ENCODE measurements at places on chromosomes 3 and 15.

GRCh38 chr3:46098319-46098761, 71.1 kb upstream of the XCR1 start:
- DNase-seq: peak; percentile 8

DNA sequence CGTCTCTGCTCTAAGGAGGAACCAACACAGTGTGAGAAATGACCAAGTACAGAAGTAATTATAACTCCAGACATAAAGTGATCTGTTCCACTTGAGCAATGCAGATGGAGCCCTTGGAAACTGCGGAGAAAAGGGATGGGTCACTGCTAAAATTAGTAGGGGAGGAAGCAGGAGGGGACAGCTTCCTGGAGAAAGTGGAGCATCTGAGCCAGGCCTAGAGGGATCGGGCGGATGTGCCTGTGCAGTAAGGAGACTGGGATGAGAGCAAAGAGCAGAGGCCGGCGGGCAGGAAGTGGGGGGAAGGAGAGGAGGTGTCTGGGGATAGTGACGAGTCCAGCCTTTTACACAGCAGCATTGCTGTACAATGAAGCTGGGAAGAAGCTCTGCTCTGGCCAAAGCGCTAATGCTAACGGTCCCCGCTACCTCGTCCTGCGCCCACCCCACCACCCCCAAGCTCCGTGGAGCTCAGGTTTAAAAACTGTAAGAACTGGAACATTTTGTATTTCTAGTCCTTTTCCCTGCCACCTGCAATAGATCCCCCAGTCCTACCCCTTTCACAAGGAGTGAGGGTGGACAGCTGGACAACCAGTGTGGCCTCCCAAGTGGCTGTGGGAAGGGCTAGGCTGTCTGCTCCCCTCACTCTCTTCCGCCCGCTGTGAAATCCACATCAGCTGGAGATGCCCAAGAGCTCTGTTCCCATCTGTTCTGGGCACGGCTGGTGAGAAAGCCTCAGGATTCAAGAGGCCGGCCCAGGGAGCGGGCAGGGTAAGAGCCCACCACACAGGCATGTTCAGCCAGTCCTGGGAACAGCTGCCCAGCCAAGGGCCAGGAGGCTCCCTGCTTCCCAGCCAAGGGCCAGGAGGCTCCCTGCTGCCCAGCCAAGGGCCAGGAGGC, 53.0 kb upstream of the HES1 start:
- DNase-seq: no peak

GRCh38 chr3:39469945-39470344, 2.5 kb downstream of the MOBP start:
- no peak for DNase-seq

DNA sequence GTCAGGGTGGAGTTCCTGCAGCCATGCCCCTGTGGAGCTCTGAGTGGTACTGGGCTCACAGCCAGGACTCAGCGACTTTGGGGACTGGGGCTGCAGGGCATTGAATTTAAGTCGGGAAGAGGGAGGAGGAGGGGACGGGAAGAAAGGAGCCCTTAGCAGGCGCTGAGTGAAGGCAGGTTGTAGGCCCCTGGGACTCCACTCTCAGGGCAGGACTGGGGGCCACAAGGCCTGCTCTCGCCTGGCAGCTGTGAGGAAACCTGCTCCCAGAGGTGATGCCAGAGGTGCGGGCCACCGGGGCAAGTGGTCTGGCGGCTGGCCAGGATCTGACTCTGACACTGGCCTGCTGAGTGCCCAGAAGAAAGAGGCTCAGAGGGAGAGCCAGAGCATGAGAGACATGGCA, 73.5 kb downstream of the EPHB3 start:
- DNase-seq: no peak

GRCh38 chr3:188170461-188171459, 16.8 kb downstream of the LPP start:
- DNase-seq: peak; percentile 68

DNA sequence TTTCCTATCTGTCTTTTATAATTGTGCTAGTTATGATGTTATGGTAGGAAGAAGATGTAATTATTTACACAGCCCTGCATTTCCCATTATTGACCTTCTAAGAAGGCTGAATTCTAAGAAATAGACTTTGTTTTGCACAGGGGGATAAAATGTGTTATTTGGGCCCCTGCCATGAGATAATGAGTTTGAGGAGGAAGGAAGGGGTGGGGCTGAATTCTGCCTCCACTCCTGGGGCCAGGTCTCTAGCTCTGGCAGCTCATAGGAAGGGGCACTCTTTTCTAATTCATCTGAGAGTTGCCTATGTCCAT, 69.2 kb upstream of the GOLGA8B start:
- no peak for DNase-seq

GRCh38 chr15:94412979-94413746, 181.8 kb downstream of the MCTP2 start:
- no peak for DNase-seq

DNA sequence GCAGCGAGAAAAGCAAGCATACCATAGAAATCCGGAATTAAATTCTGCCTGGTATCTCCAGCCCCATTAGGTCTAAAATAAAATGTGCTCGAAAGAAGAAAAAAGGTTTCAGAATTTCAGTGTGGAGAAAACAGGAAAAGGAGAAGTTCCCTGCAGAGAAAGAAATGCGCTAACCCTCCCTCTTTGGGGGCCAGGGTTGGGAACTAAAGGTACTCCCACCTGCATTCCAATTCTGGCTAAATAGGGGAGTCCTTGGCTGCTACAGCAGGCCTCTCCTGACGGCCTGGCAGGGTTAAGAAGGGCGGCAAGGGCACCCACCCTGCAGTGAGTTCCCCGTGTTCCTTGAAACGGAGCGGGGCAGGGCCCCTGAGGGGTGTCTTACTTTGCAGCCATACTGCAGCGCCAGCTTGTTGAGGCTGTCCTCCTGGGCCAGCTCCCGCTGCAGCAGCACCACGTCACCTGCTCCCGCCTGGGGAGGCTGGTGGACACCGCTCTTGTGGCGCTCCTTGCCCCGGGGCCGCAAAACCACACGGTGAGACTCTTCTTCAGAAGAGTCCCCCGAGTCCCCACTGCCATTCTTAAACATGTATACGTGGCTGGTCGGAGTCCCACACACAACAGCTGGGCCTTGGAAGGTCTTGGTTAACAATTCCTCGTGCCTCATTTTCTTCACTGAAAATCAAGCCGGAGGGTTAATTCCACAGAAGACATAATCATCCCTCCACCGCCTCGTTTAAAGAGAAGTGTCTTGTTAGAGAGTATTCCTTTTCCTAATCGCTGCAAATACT, 1.7 kb downstream of the LYSMD4 start:
- no peak for DNase-seq

DNA sequence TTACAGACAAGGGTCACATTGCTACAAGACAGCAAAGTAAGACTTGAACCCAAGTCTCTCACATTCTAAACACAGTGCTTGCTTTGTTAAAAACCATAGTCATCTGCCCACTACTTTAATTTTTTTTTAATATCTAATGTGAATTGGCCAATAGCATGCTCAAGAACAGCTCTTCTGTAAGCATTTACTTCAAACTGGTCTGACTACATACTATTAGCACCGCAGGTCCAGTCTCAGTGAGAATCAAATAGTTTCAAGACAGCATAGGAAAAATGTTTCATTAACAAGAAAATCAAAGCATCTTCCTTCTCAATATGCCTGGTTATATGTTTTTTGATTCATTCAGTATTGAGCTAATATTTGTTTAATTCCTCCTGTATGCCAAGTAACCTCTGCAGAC, 419.9 kb downstream of the ERC2 start:
- no peak for DNase-seq

DNA sequence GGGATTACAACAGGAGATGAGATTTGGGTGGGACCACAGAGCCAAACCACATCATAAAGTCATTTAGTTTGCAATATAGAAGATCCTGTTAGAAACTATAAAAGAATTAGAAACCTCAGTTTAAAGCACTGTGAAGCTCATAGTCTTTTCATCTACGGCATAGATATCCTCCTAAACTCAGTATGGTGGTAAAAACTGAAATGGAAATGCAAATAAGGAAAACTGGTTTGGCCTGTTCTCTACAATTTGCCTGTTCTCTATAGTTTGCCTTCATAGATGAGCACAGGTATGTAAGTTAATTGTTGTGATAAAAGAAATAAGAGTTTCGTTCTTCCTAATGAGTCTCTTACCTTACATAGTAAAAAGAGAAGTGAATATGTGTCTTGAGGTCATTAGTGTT, 331.6 kb upstream of the ARL6 start:
- DNase-seq: no peak

GRCh38 chr3:4985330-4986174, 6.3 kb downstream of the BHLHE40 start:
- DNase-seq: no peak

GRCh38 chr3:4233488-4233887, 69.7 kb upstream of the SETMAR start:
- DNase-seq: no peak

- peak; percentile 98 for DNase-seq
Measured at GRCh38 chr15:90829942-90830440, 38.4 kb upstream of the FURIN start.

DNA sequence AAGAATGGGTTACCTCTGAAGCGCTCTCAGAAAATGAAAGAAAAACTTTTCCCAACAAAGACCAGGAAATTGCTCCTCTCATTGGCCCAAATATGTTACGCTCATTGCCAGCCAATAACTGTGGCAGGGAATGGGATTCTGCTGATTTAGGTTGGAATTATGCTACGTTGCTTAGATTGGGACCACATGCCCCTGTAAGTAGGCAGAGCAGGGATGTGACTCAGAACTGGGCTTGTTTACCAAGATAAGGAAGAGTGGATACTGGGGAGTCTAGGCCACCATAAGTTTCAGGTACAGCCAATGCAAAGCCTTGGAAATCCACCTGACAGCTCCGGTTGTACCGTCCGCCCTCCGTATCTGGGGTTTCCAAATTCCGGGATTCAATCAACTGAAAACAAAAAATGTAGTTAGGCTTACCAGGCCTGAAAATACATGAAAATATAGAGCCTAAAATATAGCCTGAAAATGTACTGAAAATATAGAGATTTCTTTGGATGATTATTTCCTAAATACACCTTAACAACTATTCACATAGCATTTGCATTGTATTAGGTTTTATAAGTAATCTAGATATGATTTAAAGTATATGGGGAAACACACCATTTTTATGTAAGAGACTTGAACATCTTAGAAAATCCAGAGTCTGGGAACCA, 1.5 kb upstream of the TCF12 start:
- DNase-seq: no peak

GRCh38 chr3:156964577-156964976, 138.4 kb downstream of the LEKR1 start:
- DNase-seq: no peak

- DNase-seq: no peak
Measured at GRCh38 chr3:17852217-17852616, 109.8 kb upstream of the TBC1D5 start.

GRCh38 chr3:113151461-113152031, 59.8 kb upstream of the BOC start:
- no peak for DNase-seq

- peak; percentile 3 for DNase-seq
Measured at GRCh38 chr15:64247906-64248541, 85.2 kb upstream of the PPIB start.

GRCh38 chr3:49553692-49554632, at the start of gene BSN:
BSN (plus strand) TSS chr3:49554477; CDS start chr3:49554603, 126 bp downstream.
- peak; percentile 79 for DNase-seq
